ENCODE measurements at places on chromosomes 1 and 21.
A peak's percentile ranks its signal among the peaks of the same experiment; 100 is the strongest.

DNA sequence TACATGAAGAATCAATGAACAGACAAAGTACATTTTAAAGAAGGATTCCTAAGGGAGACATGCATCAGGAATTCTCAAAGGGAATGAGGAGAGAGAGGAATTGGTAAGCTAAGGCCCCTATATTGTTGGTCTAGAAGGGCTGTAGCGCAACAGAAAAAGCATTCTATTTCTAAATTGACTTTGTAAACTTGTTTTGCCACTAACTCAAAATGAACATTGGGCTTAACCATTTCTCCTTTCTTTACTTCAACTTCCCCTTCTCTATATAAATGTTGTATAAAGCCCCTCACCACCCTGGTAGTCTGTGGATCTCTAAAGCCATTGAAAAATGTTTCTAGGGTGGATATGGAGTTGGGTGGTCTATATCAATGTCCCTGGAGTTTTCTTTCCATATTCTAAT, 20.4 kb upstream of the OR6N2 start:
- no peak for DNase-seq

DNA sequence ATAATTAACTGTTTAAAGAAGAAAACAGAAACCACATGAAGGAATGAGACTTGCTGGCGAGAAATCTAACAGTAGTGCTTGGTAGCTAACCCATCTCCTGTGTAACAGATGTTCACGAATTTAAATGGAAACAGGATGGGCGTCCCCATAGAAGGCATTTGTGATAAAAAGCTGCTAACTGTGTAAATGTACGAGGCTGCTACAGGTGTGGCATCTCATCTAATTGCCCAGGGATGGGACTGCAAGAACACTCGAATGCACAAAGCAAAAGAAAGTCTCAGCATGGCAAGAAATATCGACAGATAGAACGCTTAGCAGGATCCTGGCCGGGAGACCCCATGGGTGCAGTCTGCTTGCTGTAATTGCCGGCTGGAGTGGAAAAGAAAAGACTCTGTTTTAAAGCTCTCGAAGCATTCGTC, 112.7 kb downstream of the RUNX1 start:
- peak; percentile 83 for DNase-seq

DNA sequence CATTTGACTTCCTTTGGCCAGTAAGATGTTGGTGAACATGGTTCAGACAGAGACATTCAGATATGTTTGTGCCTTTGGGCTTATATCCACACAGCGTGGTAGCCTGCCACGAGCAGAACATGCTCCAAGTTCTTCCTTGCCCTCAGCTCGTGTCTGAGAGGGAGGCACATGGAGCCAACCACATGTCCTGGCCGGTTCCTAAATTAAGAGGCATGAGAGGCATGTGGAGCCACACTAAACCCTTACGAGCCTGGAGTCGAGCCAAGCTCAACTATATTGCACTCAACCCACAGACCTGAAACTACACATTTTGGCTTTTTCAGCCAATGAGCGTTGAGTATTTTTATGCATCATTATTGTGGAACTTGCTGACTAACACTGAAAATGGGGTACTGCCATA, 133.7 kb upstream of the KCNK1 start:
- no peak for DNase-seq

DNA sequence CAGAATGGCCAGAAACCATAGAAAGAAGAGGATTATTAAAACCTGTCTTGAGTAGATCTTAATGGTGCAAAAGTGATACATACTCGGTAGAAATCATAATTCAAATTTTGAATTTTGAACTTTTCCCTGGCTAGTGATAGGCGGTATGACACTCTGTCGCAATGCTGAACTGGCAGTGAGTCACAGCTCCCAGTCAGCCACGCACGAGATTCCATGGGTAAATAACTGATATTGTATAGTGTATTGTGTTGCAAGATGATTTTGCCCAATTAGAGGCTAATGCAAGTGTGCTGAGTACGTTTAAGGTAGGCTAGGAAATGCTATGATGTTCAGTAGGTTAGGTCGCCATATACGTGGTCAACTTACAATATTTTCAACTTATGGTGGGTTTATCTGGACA, 207.0 kb downstream of the SIPA1L2 start:
- DNase-seq = no peak

DNA sequence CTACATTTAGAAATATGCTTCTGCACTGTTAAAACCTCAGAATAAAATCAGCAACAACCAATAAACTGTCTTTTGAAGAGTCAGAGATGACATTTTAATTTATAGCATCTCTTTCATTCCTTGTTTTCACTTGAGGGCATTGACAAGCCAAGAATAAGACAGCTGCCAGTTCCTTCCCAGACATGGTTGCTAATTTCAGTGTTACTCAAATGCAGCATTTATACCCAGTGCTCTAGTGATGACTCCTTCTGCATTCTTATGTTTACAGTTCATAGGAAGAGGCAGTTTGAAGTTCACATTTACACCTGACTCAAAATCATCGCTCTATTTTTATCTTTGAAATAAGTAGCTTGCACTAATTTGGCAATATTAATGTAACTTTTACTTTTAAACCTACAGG, 44.9 kb downstream of the PLA2G4A start:
- no peak for DNase-seq

DNA sequence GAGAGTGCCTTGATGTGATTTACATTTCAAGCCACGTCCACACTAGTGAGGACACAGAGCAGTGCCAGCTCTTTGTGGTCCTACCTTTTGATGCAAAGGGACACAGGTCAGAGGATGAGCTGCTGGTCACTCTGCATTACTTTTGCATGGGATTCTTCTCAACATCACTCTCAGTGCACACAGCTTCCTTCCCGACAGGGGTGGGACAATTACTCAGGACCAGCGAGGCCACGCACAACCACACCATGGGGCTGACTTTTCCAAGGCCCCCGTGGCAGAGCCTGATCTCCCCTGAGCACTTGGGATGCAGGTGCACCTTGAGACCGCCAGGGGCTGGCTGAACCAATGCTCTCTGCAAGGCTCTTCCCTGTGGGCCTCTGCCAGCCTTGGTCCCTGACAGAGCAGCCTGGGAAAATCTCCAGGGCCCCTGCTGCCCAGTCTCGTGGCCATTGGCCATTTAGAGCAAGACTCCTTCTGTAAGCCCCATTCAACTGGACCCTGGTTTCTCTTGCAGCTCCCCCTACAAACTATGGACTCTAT, 13.2 kb upstream of the PRAMEF12 start:
- peak; percentile 13 for DNase-seq

DNA sequence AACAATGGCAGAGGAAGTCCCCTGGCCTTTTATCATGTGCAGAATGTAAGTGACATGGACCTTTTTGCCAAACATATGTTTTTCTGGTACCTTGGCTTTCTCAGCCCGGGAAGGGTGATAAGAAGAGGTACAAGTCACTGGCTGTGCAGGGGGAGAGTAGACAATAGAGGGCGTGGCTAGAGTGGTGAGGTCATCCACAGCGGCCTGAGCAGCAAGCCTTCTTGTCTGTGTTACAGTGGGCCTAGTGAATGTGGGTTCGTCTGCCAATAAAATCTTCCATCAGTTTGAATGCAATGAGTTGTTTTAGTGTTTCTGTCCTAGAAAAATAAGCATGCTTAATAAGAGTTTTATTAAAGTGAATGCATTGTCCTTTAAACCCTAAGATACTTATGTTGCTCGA, 59.0 kb upstream of the PGD start:
- DNase-seq = peak; percentile 67

- no peak for DNase-seq
Measured at GRCh38 chr1:107198561-107198960, 57.7 kb downstream of the NTNG1 start.

Data from hematopoietic multipotent progenitor cell treated with erythropoietin and hydrocortisone succinate and interleukin-3 and kit ligand, for 6 days (in vitro differentiated cells).